Epithelial cell of proximal tubule (primary cell): ENCODE measurements at places on chromosomes 16 and 17.
A peak's percentile ranks its signal among the peaks of the same experiment; 100 is the strongest.

GRCh38 chr17:44053125-44053872 lies 13.2 kb downstream of the LSM12 start:
- DNase-seq, result no peak

GRCh38 chr17:82972836-82973372 lies 106.5 kb upstream of the METRNL start:
- no peak for DNase-seq

GRCh38 chr17:81911969-81912368 lies 770 bp upstream of the PCYT2 start:
- DNase-seq, result no peak

DNA sequence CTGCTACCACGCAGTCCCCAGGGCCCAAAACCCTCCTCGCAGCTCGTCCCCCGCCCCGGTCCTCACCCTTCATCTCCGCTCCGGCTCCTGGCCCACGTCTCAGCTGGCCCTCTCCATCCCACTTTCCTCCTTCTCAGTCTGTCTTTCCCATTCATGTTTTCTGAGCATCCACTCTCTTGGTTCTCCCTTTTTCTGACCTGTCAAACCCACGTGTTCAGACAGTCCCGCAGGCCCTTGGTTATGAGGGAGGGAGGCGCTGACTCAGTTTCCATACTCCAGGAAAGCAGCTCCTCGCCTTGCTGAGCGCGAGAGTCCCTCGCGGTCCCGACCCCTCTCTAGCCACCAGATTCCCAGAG lies 392 bp upstream of the HID1 start:
- DNase-seq, result no peak

- DNase-seq, result no peak
These were observed 65.1 kb downstream of the WSCD1 start for GRCh38 chr17:6135236-6135635.

DNA sequence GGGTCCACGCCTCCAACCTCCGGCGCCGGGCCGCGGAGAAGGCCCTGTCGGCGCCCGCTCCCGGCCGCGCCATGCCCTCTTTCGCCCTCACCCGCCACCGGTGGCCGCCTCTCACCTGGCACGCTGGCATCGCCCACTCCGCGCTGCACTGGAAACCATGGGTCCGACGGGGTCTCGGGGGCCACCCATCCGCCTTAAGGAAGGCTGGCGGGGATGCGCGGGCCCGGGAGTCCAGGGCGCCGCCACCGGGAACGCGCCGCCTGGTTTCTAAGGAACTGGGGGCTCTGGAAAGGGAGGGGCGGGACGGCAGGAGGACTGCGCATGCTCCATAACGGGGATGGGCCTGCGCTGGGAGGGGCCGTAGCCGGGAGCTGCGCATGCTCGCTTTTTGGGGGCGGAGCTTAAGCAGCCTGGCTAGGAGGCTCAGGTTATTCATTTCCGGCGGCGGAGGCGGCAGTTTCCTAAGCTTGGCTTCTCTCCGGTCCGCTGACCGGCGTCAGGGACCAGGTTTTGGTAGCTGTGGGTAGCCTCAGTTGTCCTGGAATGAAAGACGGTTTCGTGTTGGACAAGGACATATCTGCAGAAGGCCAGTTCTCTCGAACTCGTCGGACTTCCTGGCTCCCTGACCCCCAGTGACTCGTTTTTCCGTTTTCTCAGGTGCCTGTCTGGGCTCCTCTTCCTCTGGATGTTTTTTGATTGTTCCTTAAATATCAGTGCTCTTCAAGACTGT lies at the start of gene GFOD2:
Gene GFOD2, minus strand, starts transcription at position 269 of the 730 bp plus-strand sequence. CDS start 33,601 bp downstream, outside the sequence.
- peak; percentile 43 for DNase-seq

DNA sequence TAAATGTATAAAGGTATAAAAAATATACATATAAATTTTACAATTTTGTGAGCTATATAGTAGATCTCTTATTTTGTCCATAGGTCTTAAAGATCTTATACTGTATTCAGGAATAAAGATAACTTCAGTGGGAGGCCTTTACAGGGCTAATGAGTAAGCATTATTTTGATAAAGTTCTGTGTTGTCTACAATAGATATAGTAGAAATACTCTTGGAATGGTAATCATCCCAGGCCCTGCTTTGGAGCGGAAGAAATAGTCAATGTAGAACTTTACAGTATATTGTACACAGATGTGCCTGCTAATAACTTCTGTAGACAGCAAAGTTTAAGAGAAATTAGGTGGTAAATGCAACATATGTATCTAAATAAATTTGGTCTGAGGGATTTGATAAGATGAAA lies 42.6 kb downstream of the TENT4B start:
- DNase-seq, result no peak

DNA sequence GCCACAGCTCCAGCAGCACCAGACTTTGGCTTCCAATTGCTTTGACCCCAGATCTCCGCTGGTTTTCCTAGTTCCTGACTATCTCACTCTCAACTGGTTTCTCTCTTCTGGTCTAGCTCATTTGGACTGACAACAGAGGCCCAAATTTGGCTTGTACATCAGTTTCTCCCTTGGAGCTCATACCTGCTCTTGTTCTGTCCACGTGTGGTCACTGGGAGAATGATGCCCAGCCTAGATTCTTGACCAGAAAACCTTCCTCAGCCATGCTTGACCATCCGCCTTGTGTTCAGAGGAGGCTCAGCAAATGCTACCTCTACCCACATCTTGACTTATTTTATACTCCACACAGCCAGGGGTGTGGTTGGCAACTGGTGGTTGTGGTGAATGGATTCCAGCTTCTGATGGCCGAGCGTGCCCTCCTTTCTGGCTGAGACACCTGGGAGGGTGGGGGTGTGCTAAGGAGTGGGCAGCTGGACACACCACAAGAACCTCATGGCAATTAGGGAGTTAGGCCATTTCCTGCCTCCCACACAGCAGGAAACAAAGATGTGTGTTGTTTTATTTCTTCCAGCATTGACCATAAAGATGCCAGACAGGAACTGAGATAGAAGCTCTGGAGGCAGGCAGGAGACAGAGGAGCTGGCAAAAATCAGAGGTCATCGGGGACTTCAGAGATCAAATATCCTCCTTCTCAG lies 93.8 kb upstream of the FAM20A start:
- DNase-seq, result no peak

DNA sequence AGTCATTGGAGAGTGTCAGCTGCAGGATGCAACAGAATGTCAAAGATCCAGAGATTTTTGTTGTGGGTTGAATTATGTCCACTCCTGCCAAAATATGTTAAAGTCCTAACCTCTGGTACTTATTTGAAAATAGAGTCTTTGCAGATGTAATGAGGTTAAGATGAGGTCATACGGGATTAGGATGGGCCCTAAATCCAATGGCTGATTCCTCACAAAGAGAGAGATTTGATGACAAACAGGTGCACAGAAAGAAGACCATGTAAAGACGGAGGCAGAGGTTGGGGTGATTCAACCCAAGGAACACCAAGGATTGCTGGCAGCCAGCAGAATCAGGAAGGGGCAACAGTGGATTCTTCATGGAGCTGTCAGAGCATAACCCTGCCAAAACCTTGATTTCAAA lies 34.5 kb upstream of the USP22 start:
- DNase-seq, result no peak

- DNase-seq, result no peak
These were observed 722 bp upstream of the TIMP2 start for GRCh38 chr17:78925662-78926555.

GRCh38 chr16:77295896-77296295 lies 96.7 kb downstream of the SYCE1L start:
- no peak for DNase-seq

- DNase-seq, result no peak
These were observed 161.3 kb downstream of the SLC39A11 start for GRCh38 chr17:72931163-72931562.

DNA sequence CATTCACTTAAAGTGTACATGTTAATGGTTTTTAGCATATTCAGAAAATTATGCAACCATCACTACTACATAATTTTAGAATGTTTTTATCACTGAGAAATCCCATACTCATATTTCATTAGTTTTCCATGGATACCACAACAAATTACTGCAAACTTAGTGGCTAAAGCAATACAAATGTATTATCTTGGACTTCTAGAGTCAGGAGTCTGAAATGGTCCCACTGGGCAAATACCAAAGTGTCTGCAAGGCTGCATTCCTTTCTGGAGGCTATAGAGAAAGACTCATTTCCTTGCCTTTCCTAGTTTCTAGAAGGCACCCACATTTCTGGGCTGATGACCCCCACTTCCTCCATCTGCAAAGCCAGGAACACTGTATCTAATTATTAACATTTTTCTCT lies 16.9 kb upstream of the GNAO1 start:
- no peak for DNase-seq

- no peak for DNase-seq
These were observed 270.1 kb upstream of the TBX2 start for GRCh38 chr17:61129267-61130254.

DNA sequence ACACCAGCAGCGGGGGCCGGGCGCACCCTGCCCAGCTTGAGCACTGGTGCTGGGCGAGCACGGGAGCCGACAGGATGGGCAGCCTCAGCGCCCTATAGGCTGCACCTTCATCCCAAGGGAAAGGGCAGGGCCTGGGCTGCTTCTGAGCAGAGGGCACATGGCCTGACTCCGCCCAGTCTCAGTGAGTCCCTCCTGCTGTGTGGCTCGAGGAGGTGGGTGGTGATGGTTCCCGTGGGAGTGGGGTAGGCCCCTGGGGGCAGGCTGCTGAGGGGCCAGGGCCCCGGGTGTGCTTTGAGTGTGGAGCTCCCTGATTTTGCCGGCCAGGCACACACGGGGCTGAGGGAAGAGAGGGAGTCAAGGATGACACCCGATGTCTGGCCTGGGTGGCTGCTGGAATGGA lies 37.9 kb downstream of the TSC2 start:
- no peak for DNase-seq

- no peak for DNase-seq
These were observed 40.5 kb upstream of the ACSF3 start for GRCh38 chr16:89052890-89053724.

DNA sequence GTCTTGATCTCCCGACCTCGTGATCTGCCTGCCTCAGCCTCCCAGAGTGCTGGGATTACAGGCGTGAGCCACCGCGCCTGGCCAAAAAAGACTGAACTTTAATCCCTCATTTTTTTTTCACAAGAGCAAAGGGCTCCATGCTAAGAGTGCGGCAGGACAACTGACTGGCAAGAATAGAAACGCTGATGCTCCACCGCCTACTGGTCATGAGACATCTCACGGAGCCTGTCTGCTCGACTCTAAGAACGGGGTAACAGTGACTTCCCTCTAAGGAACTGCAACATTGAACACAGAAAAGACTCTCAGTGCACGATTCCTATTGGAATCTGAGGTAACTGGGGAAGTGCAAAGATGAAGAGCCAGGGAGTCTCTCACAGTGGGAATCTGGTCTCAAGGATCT lies 23.9 kb downstream of the HIGD1B start:
- DNase-seq, result no peak

GRCh38 chr17:37772982-37773381 lies 28.1 kb upstream of the HNF1B start:
- DNase-seq, result no peak

GRCh38 chr16:84423416-84423837 lies 55.1 kb downstream of the ATP2C2 start:
- DNase-seq, result peak; percentile 4
